Ecto neural progenitor cell (in vitro differentiated cells): ENCODE measurements at places on chromosomes 6 and 20.
A peak's percentile ranks its signal among the peaks of the same experiment; 100 is the strongest.

GRCh38 chr6:41934278-41935192 is 7.1 kb downstream of the CCND3 start:
- peak; percentile 49 for DNase-seq

DNA sequence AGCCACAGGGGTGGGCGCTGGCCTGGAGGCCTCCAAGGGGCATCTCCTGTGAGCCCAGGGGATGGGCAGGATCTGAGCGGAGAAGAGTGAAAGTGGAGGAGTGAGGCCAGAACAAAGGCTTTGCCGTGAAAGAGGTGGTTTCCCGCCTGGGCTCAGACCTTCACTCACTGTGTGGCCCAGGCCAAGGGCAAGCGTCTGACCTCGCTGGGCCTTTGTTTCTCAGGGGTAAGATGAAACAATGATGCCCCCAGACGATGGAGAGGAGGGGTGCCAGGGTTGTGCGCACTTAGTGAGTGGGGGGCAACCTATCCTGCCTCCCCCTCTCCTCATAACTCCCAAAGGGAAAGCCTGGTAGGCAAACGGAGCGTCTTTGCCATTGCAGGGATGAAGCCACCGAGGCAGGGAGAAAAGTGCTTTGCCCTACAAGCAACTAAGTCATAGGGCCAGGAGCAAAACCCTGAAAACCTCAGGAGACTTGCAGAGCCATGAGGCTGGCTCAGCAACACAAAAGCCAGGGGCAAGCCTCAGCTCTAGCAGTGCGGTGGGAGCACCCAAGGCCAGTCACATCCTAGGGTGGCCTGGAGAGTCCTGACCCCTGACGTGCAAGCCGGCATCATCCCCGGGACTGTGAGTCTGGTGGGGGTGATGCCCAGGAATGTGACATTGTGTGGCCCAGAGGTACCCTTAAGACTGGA is 897 bp upstream of the STMN3 start:
- DNase-seq, result no peak

- no peak for DNase-seq
Measured at GRCh38 chr6:36624461-36625157, 30.4 kb downstream of the SRSF3 start.

DNA sequence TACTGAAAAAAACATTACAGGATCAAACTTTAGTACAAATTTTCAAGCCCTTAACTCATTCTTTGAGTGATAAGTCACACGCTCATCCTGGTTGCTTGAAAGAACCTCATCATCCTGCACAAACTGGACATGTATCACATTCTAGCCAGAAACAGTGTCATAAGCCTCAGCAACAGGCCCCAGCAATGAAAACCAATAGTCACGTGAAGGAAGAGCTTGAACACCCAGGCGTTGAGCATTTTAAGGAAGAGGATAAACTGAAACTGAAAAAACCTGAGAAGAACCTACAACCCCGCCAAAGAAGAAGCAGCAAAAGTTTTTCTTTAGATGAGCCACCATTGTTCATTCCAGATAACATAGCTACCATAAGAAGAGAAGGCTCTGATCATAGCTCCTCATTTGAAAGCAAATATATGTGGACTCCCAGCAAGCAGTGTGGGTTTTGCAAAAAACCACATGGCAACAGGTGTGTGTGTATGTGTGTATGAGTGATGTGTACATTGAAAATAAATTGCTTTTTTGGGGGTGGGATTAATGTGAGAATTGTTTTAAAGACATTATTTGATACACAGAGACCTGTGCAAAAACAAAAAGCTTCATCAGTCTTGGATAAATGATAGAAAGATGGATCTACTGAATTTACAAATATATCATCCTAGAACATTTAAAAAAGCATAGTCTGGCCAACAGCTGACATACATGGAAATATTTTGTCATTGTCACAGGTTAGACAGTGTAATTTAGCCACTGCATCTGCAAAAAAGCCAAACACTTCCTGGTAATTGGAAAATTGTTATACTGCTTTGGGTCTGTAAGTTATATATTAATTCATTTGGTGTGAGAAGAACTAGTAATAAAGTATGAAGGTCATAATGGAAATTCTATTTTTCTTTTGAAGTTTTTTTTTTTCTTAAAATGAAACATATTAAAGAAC is 50.1 kb downstream of the PHF3 start:
- DNase-seq, result no peak

DNA sequence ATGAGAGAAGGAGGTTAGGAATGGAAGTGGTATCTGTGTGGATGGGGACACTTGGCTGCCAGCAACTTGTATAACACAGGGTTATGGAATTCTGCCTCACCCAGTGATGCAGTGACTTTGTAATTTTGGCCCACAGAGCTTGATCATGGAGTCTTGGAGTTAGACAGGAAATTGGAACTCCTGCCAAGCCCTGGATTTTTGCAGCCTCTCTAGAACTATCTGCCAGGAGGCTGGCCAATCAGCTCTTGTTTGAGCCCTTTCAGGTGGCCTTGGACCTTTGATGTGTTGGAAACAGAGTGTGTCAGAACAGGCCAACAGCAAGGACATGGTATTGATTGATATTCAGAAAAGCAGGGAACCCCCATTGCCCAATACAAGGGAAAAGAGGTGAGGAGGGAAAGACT is 157.7 kb upstream of the GGTLC1 start:
- DNase-seq, result no peak

GRCh38 chr20:17300113-17300512 is 73.3 kb downstream of the PCSK2 start:
- DNase-seq, result no peak

DNA sequence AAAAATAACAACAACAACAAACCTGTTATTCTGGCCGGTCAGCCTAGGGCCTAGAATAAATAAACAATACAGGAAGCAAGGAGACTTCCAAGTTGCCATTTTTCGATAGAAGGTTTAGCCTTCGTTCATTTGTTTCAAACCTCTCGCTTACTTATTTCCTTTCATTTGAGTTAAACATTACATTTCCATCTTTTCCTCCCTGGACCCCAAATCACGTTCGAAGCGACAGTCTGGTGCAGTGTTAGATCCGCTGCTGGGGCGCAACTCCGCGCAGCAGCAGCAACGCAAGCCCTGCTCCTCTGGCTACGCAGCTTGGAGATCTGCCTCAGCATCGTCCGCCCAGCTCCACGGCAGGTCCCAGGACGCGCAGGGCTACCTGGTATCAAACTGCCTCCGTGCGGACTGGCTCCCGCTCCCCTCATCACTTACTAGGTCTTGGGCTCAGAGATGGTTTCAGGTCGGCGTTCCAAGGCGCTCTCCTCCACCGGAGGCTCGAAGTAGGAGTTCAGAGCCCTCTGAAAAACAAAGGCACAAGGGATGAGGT is 530 bp downstream of the TDP2 start:
- no peak for DNase-seq

DNA sequence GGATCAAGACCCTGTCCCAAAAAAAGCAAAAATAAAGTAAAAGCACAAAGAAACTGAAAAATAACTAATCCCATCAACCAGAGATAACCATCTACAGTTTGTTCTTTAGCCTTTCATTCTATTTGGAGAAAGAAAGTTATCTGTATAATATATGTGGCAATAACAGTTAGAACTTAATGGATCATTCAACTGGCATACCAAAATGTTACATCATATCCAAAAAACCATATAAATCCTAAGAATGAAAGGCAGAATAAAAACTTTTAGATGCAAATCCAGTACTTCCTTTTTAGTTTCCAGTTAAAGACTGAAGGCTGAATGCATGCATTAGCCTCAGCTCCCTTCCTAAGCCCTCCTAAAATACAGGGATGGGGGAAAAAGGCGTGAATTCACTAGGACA is 25.2 kb downstream of the ILRUN start:
- DNase-seq, result no peak

DNA sequence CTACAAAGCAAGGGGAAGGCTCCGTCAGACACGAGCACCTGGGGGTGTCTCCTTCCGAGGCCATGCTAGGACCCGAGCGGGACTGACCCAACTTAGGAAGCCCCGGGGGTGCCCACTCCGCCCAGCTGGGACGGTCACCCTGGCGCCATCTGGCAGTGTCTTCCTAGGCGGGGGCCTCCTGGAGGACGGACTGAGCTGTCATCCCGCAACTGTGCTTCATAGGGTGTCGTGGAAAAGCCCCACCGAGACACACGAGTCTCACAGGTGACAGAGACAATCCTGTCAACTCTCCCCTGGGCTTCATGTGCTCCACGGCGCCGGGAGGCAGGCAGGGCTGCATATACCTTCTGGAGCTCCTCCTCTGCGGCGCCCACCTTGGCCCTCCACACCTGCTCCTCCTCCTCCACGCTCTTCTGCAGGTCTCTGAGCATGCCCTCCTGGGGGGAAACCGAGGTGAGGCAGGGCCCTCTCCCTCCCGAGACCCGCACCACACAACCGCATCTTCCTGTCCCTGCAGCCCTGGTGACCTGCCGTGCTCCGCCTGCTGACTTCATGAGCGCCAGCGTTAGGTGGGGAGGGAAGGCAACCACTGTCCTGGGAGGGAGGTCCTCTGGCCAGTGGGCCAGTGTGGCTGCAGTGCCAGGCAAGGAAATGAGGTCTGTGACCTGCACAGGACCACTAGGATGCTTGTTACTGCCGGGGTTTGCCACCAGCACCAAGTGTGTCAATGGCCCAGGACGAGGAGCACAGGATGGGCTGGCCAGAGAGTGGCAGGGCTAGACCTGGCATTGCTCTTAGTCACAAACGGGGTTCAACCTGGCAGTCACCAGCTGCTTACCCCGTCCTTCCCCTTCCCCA is 50.7 kb downstream of the DSTN start:
- DNase-seq, result peak; percentile 28

- no peak for DNase-seq
Measured at GRCh38 chr6:133466680-133467079, 225.5 kb downstream of the EYA4 start.
